ENCODE measurements at places on chromosomes 12 and 14.

- DNase-seq, result no peak
These were observed 21.2 kb upstream of the INSM2 start for GRCh38 chr14:35512765-35513164.

- no peak for DNase-seq
These were observed 164.7 kb upstream of the MYL2 start for GRCh38 chr12:111085096-111085495.

DNA sequence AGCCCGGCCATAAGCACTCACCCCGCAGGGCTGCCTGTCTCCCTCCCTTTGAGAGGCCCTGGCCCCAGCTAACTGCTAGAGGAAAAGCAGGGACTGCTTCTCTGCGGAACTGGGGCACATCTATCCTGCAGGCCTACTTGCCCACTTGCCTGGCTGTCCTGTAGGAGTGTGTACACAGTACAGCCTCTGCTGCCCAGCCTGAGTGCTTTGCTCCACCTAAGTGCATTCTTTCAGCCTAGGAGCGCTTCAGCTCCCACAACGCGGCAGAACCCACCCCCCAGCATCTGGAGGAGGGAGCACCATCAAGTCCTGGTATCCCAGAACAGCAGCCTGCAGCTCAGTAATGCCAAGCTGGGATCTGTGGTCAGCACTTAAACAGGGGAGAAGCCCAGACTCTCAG lies 79.9 kb upstream of the CD163 start:
- no peak for DNase-seq

DNA sequence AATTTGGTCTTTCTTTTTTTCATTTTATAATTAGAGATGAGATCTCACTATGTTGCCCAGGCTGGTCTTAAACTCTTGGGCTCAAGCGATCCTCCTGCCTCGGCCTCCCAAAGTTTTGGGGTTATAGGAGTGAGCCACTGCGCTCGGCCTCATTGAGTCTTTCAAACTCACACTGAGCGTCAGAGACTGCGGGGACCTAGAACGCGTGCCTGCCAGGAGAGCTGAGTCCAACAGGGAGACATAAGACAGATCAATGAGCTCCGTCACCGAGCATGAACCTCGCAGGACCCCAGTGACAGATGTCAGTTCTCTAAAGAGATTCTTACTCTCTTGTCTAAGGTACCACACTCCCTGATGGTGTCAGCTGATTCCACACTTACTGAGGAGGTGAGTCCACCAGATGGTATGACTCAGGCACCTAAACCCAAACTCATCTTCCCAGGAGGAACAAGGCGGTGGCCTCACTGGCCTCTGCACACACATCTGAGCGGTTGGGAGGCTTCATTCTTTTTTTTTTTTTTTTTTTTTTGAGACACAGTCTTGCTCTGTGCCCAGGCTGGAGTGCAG lies 58.9 kb downstream of the CCDC88C start:
- DNase-seq, result no peak

DNA sequence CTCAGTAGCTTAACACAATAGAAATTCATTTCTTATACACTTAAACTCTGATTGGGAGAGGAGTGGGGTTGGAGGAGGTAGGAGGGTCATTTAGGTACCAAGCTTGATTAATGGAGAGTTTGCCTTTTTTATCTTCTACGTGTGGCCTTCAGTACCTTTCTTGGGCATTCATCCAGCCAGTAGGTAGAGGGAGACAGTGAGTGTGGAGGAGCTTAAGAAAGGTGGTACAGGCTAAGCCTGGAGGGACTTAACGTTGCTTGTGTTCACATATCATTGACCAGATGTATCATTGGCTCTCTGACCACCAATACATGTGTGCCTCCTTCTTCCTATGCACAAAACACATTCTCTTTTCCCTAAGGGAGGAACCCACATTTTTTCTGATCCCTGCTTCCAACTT lies 232.9 kb upstream of the CRY1 start:
- no peak for DNase-seq

DNA sequence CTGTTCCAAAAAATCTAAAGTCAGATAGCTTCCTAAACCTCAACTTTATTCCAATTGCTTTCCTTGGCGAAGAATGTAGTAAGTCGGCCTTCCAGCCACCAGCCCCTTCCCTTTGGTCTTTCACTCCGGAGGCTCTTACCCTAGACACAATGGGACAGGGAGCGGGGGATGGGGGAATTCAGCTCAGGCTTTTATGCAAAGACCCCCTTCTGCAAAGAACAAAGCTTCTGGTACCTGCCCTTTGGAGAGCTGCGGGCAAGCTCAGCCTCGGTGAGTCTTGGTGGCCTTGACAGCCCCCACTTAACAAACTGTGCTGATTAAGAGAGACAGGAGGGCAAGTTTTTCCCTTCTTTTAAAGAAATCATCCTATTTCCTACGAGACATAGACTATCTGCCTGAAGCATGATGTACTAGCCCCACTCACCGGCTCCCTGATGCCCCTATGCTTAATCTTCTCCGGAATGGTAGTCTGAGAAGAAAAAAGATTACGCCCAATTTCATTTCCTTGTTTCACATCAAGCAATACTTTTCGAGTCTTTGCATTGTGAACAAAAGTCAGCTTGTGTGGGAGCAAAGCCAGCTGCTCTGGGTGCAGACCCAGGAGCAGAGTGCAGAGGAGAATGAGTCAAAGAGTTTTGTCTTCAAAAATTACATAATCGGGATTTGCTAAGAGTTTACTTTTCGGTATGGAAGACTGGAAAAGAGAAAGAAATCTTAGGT lies 1.5 kb upstream of the NANOG start:
- no peak for DNase-seq

GRCh38 chr12:13227191-13227590 lies 30.7 kb downstream of the EMP1 start:
- DNase-seq, result no peak

DNA sequence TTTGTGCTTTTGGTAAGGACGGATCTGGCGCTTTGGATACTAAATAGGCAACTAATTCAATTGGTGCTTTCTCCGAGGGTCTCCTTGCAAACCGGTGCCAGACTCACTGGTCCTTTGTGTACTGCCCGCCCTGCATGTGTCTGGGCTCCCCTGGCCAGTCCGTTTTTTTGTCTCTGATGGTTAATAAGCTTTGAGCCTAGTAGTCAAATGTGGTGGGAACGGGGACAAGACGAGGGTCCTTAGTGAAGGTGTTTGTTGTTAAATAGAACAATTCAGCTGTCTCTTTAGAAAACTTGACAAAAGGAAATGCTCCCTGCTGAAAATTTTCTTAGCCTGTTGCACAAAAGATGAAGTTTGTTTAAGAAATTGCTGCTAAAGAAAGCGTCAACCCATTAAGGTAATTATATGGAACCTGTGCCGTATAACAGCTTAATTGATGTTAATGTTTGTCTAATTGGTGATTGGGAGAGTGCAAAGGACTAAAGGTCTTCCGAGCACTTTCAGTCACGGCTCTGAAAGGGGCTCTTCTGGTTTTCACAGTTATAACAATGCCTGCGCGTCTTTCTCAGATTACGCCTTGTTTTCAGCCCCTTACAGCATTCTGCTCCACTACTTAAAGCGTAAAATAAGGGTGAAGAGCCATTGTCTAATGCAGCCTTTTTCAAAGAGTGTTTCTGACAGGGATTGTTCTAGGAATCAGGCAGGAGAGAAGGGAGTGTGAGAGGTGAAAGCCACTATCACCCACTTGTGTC lies 537.4 kb downstream of the PRKD1 start:
- DNase-seq, result no peak

DNA sequence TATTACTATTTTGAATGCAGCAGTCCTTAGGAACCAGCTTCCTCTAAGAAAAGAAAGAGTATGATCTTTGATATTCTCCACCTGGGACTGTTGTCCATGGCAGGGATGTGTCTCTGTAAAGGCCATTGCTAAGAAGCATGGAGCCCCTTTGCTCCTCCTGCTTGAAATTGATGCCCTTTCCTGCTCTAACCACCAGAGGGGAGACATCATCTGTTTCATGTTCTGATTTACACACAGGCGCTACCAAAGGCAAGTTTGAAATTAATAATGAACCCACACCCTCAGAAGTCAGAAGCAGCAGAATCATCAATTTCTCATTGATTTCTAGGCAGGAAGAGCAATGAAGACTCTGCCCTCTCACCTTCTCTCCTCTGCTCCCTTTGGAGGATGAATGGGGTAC lies 253.8 kb downstream of the RMST start:
- no peak for DNase-seq

- no peak for DNase-seq
These were observed 184.3 kb downstream of the CCDC91 start for GRCh38 chr12:28374556-28374955.

GRCh38 chr14:93025055-93025454 lies 90.7 kb downstream of the ITPK1 start:
- no peak for DNase-seq

GRCh38 chr14:22262881-22263280 lies 326.1 kb downstream of the DAD1 start:
- DNase-seq, result no peak

DNA sequence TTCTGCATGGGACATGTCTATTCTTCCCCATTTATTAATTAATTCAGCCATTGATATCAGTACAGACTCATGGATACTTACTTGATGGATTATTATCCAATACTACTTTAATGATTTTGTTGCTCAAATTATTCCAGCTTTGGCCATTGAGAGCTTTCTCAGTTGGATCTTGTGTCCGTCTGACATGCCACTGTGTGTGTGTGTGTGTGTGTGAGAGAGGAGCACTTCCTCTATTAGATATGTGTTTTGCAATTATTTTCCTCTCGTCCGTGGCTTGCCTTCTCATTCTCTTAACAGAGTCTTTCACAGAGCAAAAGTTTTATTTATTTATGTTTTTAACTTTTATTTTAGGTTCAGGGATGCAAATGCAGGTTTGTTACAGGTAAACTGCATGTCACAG lies 194.2 kb downstream of the ADGRD1 start:
- no peak for DNase-seq

DNA sequence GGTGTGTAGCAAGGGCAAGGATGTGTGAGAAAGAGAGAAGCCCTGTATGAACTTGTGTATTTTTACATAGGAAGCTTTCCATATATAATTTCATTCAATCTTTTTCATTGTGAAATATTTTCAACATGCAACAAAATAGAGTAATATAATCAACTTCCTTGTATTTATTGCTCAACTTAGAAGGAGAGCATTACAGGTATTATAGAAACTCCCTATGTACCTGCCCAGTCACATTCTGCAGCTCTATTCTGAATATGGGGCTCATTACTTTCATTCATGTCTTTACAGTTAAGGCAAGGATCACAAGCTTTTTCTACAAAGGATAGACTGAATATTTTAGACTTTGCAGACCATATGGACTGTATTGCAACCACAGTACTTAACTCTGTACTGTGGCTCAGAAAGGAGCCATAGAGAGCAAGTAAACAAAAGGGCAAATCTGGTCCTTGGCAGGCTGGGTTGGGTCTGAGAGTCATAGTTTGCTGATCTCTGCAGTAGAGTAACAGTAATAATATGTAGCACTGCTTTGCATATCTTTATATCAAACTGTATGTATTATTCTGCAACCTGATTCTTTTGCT lies 11.3 kb downstream of the NR1H4 start:
- DNase-seq, result no peak

- peak; percentile 29 for DNase-seq
These were observed 4.1 kb downstream of the CKB start for GRCh38 chr14:103518422-103519042.

DNA sequence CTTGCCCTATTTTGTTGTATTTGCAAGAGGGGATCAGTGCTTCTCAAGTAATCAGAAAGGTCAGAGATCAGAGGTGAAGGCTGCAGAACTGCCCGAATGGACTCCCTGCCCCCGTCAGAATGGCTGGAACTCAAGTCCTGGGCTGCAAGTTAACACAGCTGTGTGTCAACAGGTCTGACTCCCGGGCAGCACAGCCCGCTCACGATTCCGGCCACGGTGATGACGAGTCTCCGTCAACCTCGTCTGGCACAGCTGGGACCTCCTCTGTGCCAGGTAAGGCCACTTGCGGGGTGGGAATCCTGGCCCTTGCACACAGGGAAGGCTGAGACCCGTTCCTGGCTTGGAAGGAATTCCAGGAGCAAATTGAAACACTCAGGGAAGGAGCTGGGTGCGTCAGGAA lies 13.4 kb downstream of the DCAF4 start:
- no peak for DNase-seq

DNA sequence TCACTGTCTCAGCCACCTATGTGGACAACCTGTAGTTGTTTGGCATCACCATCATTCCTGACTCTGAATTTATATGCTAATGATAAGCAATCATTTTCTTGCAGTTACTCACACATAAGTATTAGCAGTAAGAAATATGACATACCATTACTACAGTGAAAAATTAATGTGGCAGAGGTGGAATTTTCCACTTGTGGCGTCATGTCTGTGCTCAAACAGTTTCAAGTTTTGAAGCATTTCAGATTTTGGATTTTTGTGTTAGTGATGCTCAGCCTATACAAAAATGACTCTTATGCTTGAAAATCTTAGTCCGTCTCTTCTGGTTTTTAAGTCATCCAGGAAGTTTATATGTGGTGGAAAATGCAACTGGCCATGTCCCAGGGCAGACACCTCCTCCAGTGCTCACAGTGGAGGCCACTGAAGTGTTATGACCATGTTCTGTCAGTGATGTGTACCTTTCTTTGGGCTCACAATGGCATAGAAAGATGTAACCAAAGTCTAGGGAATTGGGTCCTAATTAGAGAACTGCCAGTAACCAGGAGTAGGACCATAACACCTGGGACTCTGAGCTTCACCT lies 220.6 kb downstream of the SYT1 start:
- DNase-seq, result no peak

GRCh38 chr12:101792046-101792931 lies 38.5 kb downstream of the GNPTAB start:
- DNase-seq, result no peak

GRCh38 chr12:15772405-15773018 lies 16.7 kb downstream of the EPS8 start:
- no peak for DNase-seq

DNA sequence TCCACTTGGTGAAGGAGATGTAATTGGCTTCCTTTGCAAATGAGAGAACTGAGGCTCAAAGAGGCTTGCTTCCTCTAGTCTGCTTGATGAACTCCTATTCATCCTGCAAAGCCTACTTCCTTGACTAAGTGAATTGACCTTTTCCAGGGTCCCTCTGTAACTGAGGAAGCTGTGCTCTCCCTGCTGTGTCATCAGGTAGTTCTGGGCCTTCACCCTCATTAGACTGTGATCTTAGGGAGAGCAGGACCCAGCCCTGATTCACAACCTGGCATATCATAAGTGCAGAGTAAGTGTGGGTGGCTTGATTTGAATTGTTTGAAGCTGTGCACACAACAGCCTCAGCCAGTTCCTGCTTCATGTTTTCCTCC lies 16.3 kb downstream of the ASB2 start:
- no peak for DNase-seq

GRCh38 chr12:107317751-107318555 lies 224.6 kb upstream of the CRY1 start:
- DNase-seq, result peak; percentile 55

DNA sequence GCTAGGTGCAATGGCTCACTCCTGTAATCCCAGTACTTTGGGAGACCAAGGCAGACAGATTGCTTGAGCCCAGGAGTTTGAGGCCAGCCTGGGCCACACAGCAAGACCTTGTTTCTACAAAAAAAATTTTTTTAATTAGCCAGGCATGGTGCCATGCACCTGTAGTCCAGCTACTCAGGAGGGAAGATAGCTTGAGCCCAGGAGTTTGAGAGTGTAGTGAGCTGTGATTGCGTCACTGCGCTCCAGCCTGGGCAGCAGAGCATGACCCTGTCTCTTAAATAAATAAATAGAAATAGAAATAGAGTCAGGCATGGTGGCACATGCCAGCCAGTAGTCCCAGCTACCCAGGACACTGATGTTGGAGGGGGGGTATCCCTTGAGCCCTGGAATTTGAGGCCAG lies 36.7 kb upstream of the CLIP1 start:
- no peak for DNase-seq

- DNase-seq, result no peak
These were observed 499.5 kb downstream of the AACS start for GRCh38 chr12:125564753-125565152.

Data from stimulated activated CD8-positive, alpha-beta memory T cell treated with anti-CD3 and anti-CD28 coated beads, Interleukin-2, amount 100 ng/mL, for 1 hour (primary cell).